ENCODE measurements at places on chromosomes 5 and 9. TPM values are rescaled to one million over a fixed set of nuclear protein-coding genes. Genes with fewer than 3 reads are reported as not detected.

Gene TRIP13
- total RNA-seq, result 6.1 TPM

Gene TCF7
- 3.2 TPM for total RNA-seq

Gene ADAMTSL2
- total RNA-seq, result 2.4 TPM

Gene ORM1
- total RNA-seq, result 0.24 TPM

Gene FCN2
- total RNA-seq, result not detected

Gene MYOZ3
- 0.26 TPM for total RNA-seq

Gene TAF1L
- not detected for total RNA-seq

Gene NMUR2
- total RNA-seq, result 0.24 TPM

Gene ABLIM3
- total RNA-seq, result 91.3 TPM

Gene IL13
- not detected for total RNA-seq

Gene GARIN3
- total RNA-seq, result not detected

Gene CDC42SE2
- 16.9 TPM for total RNA-seq

Gene MYORG
- total RNA-seq, result 2.1 TPM

Gene TGFBI
- 2,808 TPM for total RNA-seq

All from epithelial cell of alveolus of lung (primary cell).